Occipital lobe (tissue), 3 donors: ENCODE measurements at places on chromosomes 6 and 20. TPM values are rescaled to one million over a fixed set of nuclear protein-coding genes. Genes with fewer than 3 reads are reported as not detected.

Gene ZDHHC14
- total RNA-seq = 14.3 TPM

Gene HLA-DRB5
- total RNA-seq = not detected

Gene TINAG
- 0.16 TPM for total RNA-seq

Gene C6orf141
- total RNA-seq = 1.2 TPM

Gene LHFPL5
- 1.1 TPM for total RNA-seq

Gene PEDS1
- total RNA-seq = 10.0 TPM

Gene RAB44
- not detected for total RNA-seq

Gene RSPH9
- 6.2 TPM for total RNA-seq

Gene SNTA1
- total RNA-seq = 15.6 TPM

Gene GOPC
- total RNA-seq = 83.8 TPM

Gene SLC35D3
- total RNA-seq = not detected

Gene NR2E1
- 9.8 TPM for total RNA-seq

Gene ZNF341
- 2.7 TPM for total RNA-seq

Gene PCK1
- total RNA-seq = 0.31 TPM

Gene KIF25
- not detected for total RNA-seq

Gene PRR18
- total RNA-seq = 0.47 TPM

Gene TCP11
- total RNA-seq = 0.31 TPM

Gene EYA4
- 0.47 TPM for total RNA-seq

Gene HUS1B
- total RNA-seq = 1.9 TPM

Gene DLL1
- 11.9 TPM for total RNA-seq

Gene TGM3
- 0.16 TPM for total RNA-seq

Gene GTPBP2
- total RNA-seq = 33.5 TPM

Gene TRIM40
- total RNA-seq = not detected

Gene MYLK2
- total RNA-seq = 0.78 TPM

Gene RIPPLY2
- 12.9 TPM for total RNA-seq

Gene SMLR1
- total RNA-seq = not detected
